ENCODE measurements at places on chromosomes 6 and 20.
A peak's percentile ranks its signal among the peaks of the same experiment; 100 is the strongest.

DNA sequence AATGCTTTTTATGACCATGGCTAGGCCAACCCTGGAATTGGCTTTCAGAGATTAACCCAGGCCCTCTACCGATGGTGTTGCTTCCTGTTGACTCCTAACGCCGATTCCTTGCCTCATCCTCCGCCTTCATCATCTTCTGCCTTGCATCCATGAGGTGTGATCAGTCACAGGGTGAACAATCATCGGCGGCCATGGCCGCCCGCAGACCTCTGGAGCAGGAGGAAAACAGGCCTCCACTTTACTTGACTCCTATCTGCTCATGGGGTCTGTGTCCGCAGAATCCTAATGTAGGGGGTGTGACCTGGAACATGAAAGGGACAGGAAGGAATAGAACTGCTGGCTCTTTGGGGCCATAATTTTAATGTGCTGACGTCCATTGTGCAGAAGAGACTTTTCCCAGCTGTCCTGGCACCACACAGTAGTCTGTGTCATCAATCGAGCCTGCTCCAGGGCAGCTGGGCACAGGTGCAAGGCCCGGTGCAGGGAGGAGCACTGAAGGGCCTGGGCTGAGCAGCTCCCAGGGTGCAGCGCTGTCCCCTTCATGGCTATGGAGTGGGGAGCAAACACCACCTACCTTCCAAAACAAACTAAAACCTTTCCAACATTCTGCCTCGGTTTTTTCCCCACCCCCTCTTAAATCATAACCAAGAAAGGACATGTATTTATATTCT, 8.0 kb downstream of the SLC22A3 start:
- no peak for DNase-seq

DNA sequence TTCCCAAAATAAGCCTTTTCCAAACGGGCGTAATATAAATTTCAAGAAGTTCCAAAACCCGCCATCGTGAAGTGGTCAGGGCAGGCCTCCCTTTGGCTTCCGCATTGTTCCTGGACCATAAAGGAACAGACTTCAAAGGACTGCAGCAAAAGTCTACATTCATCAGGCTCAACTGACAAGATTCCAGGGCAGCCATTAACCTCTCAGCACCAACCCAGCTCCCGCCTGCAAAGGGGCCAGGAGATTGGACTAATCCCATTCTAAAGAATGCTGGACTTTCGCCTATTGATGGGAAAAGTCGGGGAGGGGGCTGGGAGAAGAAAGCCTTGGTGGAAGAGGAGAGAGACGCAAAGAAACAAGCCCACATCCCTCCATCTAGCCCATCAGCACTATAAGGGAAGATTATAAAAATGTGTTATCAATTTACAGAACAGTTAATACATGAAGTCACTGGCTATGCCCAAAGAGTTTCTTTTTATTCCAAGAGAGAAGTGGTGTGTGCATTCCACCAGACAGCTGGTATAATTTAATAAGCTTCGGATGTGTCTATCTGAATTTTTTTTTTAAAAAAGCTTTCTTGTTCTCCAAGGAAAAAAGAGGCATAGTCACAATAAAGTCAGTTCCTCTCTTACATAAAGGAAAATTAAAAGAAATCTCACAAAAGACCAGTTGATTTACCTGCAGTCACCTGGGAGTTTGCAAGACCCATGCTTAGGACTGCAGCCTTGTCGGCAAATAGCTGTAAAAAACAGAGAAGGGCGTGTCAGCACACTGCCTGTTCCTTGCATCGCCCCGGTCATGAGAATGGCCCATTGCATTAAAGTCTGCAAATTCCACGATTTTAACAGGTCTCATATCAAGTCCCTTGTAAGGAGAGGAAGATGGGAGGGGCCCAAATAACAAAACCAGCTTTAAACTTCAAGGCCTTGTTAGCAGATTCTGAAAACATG, 17.8 kb downstream of the JAG1 start:
- no peak for DNase-seq

DNA sequence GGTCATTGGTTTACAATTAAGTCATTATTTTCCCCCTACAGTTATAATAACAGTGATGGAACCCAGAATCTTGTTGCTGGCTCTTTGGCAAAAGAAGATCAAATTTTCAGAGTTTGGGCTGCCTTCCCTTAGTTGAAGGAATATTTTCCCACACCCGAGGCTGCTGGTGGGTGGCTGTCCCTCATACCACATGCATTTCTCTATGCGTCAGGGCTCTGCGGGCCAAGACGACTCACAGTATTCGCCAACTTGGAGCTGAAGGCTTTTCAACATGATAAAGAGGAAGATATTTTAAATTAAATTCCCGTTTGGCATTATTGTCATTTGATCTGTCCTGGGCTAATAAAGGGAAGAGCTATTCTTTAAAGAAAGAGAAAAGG, 102.2 kb upstream of the SASH1 start:
- no peak for DNase-seq

GRCh38 chr6:136811272-136811671, 11.1 kb upstream of the PEX7 start:
- DNase-seq: no peak

- DNase-seq: no peak
Measured at GRCh38 chr6:12354499-12354898, 64.3 kb downstream of the EDN1 start.

DNA sequence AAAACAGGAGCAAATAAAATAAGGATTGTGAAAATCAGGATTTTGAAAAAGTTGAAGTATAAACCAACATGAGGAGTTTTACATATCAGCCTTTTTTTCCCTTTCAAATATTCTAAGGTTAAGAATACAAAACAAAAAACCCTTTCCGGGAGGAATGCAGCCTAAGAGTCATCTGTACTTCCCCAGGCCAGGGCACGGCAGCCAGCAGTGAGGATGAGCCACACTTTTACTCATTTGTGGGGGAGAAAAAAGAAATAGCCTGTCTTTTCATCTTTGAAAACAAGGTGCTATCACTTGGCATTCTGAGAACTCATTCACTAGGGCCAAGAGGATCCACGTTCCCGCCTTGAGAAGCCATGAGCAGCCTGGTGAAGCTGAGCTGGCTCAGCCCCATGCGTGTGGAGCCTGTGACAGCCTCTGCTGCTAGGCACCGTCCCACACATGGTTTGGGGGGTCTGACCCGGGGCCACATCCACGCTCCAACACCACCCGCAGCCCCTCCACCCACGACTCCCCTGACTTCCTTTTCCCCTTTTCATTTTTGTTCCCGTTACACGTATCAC, 11.2 kb downstream of the SLC22A1 start:
- no peak for DNase-seq

- no peak for DNase-seq
Measured at GRCh38 chr6:81939766-81940165, 187.3 kb upstream of the TENT5A start.

DNA sequence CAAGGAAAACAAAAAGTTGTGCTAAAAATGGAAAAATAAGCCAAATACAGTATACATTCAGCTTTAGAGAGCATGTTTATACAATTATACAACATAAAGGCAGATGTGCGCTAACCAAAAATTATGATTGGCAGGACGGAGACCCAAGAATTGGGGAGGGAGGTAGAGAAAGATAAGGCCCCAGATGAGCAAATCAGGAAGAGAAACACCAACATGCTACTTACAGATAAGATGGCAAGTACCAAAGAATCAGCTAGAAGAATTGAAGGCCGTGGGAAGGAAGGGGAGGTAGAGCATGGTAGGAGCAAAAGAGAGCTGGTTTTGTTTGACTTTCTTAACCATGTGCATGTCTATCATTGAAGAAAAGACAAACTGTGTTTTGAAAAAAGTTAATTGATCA, 45.4 kb downstream of the PRND start:
- DNase-seq: no peak

DNA sequence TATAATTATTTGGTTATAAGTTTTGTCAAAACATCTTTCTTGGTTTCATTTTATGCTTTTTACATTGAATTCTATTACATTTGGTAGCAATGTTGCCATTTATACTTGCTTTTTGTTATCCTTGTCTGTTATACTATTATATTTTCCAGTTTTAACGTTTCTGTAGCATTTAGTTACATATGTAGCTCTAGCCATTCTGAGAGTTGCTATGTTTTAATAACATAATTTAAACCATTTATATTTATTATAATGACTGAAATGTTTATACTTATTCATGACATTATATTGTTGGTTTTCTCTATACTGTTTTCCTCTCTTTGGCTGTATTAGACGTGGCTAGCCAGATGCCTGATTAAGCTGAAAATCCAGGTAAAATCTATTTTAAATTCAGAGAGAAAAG, 252.0 kb upstream of the FLRT3 start:
- no peak for DNase-seq

DNA sequence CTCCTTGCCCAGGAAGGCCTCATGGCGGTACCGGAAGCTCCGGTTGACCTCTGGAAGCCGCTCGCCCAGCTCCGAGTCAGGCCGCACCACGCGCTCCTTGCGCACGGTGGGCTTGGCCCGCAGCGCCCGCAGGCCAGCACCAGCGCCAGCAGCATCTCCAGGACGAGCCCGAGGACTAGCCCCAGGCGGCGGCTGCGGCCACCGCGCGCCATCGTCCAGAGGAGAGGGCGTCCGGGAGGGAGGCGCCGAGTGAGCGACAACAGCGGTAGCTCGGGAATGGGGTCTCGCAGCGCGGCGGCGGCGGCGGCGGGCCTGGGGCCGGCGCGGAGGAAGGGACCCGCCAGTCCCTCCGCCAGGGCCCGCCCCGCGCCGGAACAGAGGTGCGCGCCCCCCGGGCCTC, 27.6 kb upstream of the CGA start:
- DNase-seq: no peak

DNA sequence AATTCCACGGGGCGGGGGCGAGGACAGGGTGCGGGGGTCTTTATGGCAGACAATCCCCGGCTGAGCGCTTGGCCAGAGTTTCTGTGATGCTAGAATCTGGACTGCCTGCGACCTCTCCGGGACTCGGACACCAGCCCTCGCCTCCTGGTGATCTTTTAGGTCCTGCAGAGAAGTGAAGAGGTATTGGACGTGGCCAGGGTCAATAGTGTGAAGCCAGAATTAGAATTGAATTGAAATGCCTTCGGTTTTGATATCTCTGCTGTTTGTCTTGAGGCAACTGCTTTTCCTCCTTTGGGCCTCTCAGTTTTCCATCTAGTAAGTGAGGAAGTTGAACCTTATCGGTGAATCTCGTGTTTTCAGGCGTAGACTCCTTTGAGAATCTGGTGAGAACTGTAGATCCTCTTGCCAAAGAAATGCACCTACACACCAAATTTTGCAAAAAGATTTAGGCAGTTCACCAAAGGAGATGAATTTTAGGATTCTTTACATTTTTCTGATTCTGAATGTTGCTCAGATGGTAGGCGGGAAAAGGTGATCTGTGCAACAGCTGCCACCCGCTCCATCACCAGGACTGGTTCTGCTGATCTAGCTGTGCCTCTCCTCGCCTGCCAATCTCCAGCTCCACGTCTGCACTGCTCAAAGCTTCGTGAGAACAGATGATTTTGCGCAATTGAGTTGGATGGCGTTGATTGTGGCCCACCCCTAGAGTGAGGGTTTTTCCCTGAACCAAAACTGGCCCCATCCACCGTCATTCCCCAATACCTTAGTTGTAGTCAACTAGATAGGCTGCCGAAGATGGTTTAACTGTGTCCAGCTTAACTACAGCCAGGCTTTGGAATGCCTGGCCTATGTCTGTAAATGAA, 837 bp upstream of the OSER1 start:
- DNase-seq: peak; percentile 27

DNA sequence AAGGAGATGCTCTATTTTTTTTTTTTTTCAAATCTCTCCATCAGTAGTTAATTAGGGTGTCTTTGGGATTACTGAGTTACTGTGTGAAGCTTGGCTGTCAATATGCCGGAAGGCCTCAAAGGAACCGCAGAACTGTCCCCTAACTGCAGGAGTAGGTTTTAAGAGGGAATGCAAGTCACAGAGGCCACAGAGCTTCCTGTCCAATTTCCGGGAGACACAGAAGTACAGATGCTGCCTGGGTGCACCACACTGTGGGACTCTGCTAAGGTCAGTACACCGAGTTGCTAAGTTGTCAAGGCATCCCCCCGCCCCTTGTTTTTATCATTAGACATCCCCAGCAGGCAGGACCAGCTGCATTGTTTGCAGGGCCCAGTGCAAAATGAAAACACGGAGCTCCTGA, 120.2 kb upstream of the RAB32 start:
- DNase-seq: no peak

GRCh38 chr6:144969602-144970272, 684.6 kb downstream of the UTRN start:
- no peak for DNase-seq

DNA sequence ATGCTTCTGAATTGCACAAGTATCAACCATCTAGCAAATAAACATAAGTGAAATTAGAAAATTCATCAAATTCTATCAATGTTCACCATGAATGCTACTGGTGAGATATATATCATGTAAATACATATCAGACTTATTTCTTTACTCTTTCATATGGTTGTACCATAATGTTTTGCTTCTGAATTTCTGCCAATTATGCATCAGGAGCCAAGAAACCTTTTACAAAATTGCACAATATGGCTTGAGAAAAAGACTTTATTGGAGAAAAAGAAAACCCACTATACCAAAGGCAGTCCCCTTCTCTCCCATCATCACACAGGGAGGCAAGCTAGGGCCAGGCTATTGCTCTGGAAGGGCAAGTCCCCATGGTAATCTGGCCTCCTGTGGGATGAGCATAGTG, 402.6 kb downstream of the C6orf118 start:
- DNase-seq: no peak

GRCh38 chr6:132648356-132648755, 10.6 kb downstream of the TAAR1 start:
- DNase-seq: no peak

GRCh38 chr20:48656661-48657211, 171.1 kb downstream of the PREX1 start:
- peak; percentile 96 for DNase-seq

- no peak for DNase-seq
Measured at GRCh38 chr6:85406641-85407075, 43.2 kb upstream of the NT5E start.

DNA sequence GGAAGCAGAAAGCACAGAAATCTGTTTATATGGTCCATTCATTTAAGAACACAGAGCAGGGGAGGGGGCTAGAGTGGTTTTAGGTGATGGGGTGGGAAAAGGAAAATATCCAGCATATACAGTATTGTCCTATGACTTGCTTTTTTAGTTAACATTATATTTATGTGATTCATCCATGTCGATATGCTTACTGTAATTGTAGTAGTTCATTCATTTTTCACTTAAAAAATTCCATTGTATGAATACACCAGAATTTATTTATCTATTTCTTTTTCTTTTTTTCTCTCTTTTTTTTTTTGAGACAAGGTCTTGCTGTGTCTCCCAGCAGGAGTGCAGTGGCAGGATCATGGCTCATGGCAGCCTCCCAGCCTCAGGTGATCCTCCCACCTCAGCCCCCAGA, 9.6 kb upstream of the PRIM2 start:
- DNase-seq: no peak

DNA sequence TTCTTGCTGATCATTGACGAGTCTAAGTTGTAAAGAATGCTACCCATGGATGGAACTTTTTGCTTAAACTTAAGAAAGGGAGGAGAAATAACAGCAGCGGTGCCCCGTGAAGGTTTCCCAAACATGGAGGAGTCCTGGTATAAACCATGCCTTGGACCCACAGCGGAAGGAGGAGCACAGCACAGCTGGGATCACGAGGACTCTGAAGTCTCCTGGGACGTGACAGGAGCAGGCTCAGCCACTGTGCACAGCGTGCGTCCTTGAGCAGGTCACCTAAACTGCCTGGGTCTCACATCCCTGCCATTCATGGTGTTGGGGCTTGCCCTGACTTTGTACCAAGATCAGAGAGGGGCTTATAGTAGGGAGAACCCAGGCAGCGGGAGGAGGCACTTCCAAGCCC, 56.1 kb upstream of the UNC93A start:
- no peak for DNase-seq

Measured in hippocampal formation (tissue), 2 donors.